Fibroblast of upper back skin (primary cell): ENCODE measurements at places on chromosomes 13 and 19.

GRCh38 chr13:98195054-98195791, 18.2 kb upstream of the RNF113B start:
- no peak for DNase-seq

DNA sequence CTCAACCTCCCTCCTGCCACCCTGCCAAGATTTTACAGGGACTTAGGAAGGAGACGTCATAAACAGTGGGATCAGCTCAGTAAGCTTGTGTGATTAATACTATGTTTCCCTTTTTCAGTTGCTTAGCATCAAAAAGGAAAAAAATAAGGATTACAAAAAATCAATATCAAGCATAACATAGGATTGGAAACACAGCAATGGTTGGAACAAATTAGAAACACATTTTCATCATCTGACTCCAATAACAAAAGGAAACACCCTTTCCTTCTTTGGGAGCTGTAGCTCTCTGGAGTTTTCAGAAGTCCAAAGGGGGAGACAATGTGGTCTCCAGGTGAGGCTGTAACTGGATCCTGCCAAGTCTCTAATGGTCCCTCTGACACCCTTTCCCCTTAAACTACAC, 233.4 kb downstream of the B3GLCT start:
- DNase-seq: peak; percentile 11

- DNase-seq: no peak
Observed at GRCh38 chr19:52990759-52991418, 22.8 kb upstream of the ERVV-1 start.

DNA sequence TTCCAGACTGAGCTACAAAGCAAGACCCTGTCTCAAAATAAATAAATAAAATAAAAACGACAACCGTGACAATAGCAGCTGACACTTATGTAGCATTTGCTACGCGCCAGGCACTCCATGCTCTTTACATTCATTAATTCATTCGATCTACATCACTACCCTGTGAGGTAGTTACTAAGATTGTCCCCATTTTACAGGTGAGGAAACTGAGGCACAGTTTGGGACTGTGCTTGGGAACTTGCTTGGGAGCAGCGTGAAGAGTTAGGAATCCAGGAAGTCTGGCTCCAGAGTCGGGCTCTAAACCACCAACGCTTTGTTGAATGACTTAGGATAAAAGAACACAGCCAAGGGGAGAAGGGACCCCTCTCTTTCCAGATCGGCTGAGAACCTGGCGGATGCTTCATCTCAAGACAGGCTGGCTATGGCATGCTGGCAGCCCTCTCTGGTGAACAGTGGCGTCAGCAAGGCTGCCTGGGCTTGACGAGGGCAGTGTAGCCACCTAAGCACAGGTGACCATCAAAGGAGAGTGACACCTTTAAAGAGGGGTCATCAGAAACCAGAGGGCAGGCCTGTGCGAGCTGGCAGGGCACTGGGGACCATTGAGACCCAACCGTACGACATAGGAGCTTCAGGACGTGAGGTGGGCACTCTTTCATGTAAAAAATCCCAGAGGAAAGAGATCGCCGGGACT, 591 bp downstream of the DOHH start:
- DNase-seq: no peak

- no peak for DNase-seq
Observed at GRCh38 chr19:55597501-55597921, 1.8 kb downstream of the FIZ1 start.

- DNase-seq: no peak
Observed at GRCh38 chr19:46435009-46435408, 6.3 kb upstream of the PNMA8C start.

DNA sequence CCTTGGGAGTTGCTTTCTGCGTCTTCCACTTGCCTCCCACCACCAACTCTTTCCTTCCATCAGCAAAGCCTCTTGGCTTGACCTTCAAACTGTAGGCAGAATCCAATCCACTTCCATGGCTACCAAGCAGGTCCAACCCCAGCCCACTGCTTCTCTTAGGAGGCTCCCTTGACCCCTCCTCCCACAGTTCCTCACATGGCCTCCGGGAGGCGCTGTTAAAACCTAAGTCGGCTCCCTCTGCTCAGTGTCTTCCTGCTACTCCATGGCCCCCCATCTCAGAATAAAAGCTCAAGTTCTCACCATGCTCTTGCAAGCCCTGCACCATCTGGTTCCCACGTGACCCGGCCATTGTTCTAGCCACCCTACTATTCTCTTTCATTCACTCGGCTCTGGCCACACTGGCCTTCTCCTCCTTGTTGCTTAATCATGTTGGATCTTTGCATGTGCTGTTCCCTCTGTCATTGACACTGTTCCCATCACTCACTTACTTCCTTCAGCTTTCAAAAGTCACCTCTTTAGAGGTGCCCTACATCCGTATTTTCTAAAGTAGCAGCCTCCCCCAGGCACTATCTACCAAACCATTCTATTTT, 7.5 kb downstream of the IZUMO2 start:
- DNase-seq: no peak

DNA sequence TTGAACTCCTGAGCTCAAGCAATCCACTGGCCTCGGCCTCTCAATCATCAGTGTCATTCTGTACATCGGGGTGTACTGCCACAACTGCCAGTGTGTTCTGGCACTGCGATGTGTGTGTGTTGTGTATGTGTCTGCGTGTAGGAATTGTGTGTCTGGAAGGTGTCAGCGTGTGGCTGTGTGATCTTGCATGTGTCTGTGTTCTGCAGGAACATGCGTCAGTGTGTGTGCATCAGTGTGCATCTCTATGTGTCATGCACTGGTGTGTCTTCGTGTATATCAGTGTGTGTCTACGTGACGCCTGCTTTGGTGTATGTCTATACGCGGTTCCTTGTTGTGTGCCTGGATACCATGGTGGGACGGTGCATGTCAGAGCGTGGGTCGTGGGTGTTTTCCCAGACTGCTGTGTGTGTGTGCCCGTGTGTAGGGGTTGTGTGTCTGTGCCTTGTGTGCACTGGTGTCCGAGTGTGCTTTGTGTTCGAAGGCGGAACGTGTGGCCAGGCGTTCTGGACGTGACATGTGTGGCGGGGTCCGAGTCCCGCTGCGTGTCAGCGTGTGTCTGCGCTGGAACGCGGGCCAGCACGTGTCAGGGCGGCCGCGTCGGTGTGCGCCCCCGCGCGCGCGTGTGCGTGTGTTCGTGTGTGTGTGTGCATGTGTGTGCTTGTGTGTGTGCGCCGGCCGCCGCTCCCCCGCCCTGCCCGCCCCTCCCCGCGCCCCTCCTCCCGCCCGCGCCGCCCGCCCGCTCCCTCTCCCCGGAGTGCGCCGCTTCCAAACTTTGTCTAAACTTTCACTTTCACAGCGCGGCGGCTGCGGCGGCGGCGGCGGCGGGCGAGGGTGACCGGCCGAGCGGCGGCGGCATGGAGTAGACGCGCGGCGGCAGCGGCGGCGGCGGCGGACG, at the start of gene NFIX:
TSS of gene NFIX (plus strand) at position 775 of the 895 bp plus-strand sequence. CDS start 363 bp downstream, outside the sequence.
- peak; percentile 70 for DNase-seq

- DNase-seq: no peak
Observed at GRCh38 chr19:57615346-57615745, 1.3 kb downstream of the ZNF134 start.

DNA sequence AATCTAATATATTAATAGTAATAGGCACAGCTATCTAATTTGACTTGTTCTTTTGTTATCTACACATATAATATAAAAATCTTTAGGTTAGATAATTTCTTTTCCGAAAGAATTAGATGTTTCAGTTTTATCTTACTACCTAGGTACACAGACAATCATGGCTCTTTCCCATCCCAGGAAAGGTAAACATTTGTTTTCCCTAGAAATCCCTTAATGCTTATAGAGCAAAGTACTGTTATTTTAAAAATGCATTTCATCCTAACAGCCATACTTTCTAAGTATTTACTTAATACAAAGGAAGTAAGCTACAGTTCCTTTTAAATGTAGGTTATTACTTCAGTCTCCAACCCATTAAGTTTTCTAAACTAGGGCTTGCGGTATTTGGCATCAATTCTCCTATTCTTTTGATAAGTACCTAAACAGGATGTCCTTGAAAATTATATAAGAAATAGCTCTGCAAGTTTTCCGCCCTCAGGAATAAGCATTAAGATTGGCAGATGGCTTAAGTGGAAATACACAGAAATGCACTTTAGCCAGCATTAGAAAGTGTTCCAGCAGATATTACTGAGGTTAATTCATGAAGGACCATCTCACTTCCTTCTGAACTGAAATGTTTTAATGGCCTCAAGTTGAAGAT, 616.2 kb upstream of the SPRY2 start:
- no peak for DNase-seq

- no peak for DNase-seq
Observed at GRCh38 chr19:43738780-43739211, 16.0 kb downstream of the SMG9 start.

- DNase-seq: no peak
Observed at GRCh38 chr19:33770107-33770506, 26.6 kb upstream of the KCTD15 start.

DNA sequence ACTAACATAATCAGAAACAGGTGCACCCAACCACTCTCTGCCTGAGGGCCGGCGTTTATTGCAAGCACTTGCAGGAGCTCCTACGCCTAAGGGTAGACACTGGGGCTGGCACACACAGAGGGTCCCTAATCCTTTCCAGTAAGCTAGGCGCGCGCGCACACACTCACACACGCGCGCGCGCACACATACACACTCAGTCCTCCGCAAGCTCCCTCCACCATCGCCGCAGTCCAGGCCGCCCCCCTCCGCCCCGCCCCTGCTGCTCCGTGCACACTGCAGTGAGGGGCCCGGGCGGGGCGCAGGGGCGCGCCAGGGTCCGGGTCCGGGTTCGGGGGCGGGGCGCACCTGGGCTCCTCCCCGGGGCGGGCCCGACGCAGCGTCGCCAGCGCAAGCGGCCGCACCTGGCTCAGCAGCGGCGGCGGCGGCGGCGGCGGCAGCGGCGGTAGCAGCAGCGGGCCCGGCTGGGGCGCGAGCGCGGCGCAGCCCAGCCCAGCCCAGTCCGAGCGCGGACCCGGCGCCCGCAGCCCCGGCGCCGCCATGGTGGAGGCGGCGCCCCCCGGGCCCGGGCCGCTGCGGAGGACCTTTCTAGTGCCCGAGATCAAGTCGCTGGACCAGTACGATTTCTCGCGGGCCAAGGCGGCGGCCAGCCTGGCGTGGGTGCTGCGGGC, at the start of gene CAMSAP3:
TSS of gene CAMSAP3 (plus strand) at position 398 of the 668 bp plus-strand sequence. CDS start at position 538, 140 bp downstream.
- DNase-seq: peak; percentile 7

GRCh38 chr19:48310227-48310626, 15.1 kb upstream of the EMP3 start:
- DNase-seq: no peak

DNA sequence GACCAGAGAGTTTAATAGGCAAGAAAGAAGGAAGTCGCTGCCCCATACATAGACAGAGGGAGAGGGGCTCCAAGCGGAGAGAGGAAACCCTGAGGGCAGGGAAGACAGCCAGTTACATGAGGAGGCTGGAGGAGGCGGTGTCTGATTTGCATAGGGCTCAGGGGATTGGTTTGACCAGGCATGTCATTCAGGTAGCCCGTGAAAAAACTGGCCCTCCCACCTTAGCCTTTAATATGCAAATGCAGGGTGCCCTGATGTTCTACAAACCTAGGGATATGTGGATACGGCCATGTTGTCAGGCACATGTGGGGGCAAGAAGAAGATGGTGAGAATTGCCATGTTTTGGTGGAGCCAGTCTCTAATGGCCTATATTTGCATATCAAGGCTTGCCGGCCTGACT, 1461.6 kb downstream of the PCDH9 start:
- no peak for DNase-seq

GRCh38 chr19:1618157-1619093, 13.2 kb upstream of the UQCR11 start:
- no peak for DNase-seq

DNA sequence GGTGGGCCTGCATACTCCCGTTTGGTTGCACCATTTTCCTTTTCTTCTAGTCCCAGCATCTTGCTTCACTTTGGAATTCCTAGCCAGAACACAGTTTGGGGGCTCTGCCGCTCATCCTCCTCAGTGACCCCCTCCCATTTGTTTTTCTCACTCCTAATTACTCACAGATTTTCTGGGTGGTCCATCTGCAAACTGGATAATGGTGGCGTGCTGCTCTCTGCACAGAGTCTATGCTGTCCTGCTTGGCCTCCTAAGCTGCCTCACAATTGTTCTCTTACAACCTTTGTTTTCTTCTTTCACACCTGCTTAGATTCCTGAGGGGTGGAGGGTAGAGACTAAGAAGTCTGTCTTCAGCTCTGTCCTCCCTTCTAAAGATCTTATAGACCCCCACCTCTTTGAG, 80.8 kb downstream of the SHISA2 start:
- DNase-seq: no peak

DNA sequence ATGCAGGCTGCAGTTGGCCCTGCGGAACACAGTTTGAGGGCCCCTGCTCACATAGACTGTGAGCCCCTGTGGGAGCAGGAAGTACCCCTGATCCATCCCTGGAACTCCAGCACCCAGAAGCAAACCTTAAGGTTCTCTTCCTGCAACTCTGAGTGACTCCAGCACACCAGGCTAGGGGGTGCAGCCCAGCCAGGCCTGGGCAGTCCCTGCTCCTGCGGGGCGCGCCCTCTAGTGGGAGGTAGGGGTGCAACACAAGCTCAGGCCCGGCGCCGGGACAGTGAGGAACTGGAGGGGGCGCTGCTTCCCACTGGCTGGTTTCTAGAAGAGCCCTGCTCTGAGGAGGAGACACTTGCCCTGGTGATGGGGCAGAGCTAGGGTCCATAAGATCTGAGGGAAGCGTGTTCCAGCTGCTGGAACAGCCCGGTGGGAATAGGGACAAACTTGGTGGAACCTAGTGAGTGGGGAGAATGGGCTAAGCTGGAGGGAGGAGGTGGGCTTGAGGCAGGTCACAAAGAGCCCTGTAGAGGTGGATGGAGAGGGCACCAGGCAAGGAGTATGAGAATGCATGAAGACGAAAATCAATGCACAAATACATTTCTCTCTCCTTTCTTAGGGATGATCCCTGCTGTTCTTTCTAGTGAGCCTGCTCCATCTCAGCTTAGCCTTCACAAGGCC, 5.0 kb downstream of the ZSCAN5A start:
- peak; percentile 14 for DNase-seq

DNA sequence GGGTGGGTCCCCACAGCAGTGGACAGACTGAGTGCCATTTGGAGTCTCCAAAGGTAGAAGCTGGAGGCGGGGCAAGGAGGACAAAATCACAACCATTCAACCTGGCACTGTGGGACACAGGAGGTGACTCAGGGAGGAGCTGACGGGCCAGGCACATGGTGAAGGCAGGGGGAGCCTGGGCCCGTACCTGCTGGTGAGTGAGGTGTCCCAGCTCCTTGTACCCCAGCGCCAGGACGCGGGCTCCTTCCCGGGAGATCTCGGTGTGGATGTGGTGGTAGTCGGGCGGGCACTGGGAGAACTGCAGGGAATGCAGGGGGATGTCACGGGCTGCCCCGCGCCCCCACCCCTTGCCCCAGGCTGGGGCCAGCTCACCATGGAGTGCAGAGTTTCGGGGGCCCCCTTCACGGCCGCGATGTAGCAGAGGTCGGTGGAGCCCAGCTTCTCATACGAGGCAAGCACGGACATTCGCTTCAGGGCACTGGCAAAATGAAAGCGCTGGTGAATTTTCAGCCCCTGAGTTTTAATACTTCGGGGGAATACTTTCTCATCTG, 9.8 kb downstream of the ATP13A1 start:
- DNase-seq: no peak

- no peak for DNase-seq
Observed at GRCh38 chr13:101152184-101152583, 264.1 kb downstream of the NALCN start.
